ENCODE measurements at places on chromosomes 1 and 21.

GRCh38 chr1:233356705-233356987, 29.1 kb downstream of the MAP3K21 start:
- no peak for DNase-seq

GRCh38 chr1:160662910-160663309, 16.1 kb upstream of the SLAMF1 start:
- no peak for DNase-seq

GRCh38 chr1:235069577-235070563, 58.8 kb downstream of the TOMM20 start:
- peak; percentile 87 for DNase-seq

DNA sequence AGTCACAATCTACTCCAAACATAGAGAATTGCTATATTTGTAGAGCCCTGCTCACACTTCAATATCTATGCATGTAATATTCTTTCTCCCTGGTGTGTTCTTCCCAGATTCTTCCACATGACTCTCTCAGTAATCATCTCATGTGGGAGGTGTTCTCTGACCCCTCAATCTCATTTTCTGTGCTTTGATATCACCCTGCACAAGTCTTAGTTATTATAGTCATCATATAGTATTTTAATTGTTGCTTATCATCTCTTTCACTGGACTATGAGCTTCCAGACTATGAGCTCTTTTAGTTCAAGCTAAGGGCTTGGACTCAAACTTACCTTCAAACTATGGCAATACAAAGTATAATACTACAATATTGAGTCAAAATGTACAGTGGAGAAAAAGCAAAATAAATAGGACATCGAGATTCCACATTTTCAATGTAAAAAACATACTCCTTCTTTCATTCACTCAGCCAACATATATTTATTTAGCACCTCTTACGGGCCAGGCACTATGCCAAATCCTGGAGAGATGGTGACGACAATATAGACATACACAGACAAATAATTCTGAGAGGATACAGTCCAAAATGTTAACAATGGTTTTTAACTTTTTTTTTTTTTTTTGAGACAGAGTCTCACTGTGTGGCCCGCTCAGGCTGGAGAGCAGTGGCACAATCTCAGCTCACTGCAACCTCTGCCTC, 12.7 kb downstream of the TESK2 start:
- no peak for DNase-seq

GRCh38 chr21:46061518-46061917, 36.4 kb upstream of the COL6A2 start:
- no peak for DNase-seq

- no peak for DNase-seq
These were observed 12.4 kb downstream of the LURAP1 start for GRCh38 chr1:46215504-46215903.

DNA sequence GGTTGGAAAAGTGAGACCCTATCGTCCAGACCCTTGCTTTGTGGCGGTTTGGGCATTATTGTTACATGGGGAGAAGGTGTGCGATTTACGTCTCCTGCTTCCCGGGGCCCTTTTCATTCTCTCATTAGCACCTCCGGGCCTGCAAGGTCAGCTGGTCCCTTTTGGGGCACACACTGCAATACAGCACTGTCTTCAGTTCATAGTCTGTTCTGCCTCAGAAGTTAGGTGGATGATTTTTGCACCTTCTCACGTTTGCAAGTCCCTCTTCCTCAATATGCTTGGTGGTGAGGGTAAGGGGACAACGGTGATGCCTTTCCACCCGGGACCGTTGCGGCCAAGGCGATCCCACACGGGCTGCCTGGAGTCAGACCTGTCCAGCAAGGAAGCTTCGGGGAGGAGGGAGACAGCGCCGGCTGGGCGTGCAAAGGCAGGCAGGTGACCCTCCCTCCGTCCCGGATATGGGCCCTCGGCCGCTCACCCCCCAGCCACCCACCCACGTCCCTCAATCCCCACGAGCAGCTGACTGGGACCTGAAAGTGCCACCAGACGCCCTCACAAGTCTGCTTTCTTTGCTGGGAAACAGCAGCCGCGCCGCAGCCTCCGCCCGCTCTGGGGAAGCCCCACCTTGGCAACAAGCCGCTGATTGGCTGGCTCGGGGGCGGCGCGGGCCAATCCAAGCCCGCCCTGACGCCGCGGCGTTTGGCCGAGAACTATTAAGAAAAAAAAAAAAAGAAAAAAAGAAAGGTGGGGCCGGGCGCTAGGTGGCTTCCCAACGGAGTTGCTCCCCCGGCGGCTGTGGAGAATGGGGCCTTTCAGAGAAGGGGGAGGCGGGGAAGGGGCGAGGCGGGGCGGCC, 21.7 kb downstream of the BTG2 start:
- peak; percentile 74 for DNase-seq

DNA sequence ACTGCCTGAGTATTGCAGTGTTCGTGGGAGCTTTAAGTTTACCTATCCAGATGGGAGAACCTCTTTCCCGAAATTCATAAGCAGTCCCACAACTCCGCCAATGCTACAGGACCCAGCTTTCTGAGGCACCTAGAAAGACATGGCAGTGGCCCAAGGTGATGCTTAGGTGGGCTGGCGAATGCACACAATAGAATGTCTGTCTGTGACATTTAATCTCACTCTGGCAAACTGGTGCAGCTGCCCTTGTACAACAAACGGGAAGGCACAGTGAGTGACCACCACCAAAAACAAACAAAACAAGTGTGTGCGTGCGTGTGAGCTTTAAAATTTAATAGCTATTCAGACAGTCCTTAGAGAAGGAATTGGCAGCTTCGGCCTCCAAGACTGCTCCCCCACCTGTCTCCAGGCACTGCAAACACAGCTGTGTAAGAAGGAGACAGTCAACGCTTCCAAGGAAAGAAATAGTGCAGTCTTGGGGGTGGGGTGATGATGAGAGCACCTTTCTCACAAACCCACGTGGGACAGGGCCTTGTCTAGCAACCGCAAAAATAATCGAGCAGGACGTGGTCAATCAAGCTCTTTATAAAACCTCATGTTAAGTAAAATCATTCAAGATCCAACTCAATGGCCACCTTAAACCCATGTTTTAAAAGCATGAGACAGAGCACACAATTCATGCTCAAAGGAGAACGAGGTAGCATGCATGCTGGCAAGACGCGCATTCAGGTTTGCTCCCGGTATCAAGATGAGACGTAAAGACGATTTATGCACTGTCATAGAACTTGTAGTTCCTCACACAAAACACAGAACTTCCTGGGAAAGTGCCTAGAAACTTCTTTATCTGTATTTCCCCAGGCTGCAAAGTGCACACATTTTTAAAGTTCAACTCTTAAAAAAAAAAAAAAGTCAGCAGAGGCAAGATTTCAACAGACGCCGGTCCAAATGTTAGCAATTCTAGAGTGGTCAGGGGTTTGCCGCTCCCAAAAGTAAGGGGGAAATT, 84.1 kb downstream of the TM2D1 start:
- no peak for DNase-seq

GRCh38 chr1:206556047-206556749, 48.9 kb downstream of the RASSF5 start:
- no peak for DNase-seq

- DNase-seq = no peak
These were observed 22.0 kb downstream of the UBIAD1 start for GRCh38 chr1:11294951-11295350.

- no peak for DNase-seq
These were observed 3.2 kb upstream of the FAAP20 start for GRCh38 chr1:2197707-2198165.

- DNase-seq = no peak
These were observed 33.9 kb upstream of the GRHL3 start for GRCh38 chr1:24285231-24285630.
